ENCODE measurements at places on chromosomes 6 and 20. TPM values are rescaled to one million over a fixed set of nuclear protein-coding genes. Genes with fewer than 3 reads are reported as not detected.

GRCh38 chr6:155084431-155085123, 89.5 kb downstream of the TIAM2 start:
- DNase-seq, result no peak

- no peak for DNase-seq
Observed at GRCh38 chr20:47753576-47754387, 31.5 kb downstream of the SULF2 start.

- DNase-seq, result no peak
Observed at GRCh38 chr20:62518911-62519310, 43.1 kb upstream of the GATA5 start.

- DNase-seq, result no peak
Observed at GRCh38 chr6:2563635-2564034, 187.1 kb downstream of the MYLK4 start.

GRCh38 chr6:126880964-126881363, 237.5 kb upstream of the RSPO3 start:
- no peak for DNase-seq

DNA sequence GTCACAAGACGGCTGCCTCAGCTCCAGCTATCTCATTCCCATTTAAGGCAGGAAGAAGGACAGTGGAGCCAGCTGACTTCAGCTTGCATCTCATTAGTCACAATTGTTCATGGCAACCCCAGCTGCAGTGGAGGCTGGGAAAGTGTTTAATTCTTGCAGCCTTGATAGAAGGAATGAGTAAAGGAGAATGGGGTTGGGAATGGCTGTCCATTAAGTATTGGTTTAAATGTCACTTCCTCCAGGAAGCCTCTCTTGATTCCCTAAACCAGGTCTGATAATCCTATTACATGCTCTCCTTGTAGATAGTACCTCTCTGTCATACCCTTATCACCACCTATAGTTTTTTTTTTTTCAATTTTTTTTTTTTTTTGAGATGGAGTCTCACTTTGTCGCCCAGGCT, 166.4 kb downstream of the TFAP2C start:
- DNase-seq, result no peak

DNA sequence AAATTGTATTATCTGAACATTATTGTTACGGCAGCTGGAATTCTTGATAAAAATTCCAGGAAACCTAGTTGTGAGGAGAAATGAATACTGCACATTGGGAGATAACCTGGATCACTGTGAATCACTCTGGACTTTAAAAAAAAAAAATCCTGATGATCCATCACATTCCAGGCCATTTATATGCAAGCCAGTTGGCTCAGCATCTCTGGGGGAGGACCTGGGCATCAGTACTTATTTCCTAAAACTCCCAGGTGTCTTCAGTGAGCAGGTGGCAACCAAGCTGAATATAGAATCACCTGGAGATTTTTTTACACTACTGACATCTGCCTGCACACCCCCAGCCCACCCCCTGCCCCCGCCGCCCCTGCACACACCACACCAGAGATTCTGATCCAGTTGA, 39.1 kb upstream of the SIRT5 start:
- no peak for DNase-seq

DNA sequence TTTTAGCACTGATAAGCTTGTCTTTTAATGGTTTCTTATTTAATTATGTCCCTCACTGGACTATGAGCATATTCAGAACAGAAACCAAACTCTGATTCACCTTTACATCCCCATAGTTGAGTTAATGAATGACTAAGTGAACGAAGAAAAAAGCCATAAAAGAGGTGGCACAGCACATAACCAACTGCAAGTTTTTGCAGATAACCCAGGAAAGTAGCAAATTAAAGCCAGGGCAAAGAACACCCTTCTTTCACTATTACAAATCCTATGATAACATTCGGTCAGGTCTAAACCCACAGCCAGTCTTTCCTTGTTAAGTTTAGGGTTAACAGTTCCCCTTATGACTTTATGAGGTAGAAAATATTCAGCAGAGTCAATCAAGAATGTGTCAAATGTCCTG, 102.7 kb downstream of the RIN2 start:
- no peak for DNase-seq

- no peak for DNase-seq
Observed at GRCh38 chr6:39614393-39614950, 110.7 kb downstream of the KIF6 start.

DNA sequence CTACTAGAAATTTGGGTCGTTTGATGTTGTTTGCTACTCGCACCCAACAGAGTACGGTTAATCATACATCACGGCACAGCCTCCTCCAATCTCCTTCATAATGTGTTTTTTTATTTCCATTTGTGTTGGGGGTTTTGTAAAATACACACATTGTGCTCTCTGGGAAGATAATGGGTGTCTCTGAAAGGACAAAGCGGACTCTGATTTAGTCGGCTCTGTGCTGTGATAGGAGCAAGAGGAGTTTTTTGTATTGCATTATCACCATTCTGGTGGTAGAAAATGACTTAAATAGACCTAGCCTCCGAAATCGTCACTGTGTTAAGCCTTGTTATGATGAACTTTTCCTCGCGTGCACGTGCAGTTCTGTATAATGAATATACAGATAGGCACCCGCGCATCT, 196.3 kb downstream of the CDH4 start:
- no peak for DNase-seq

- DNase-seq, result no peak
Observed at GRCh38 chr6:170162775-170163404, 128.0 kb downstream of the DLL1 start.

- no peak for DNase-seq
Observed at GRCh38 chr20:37526839-37527637, 638 bp downstream of the BLCAP start.

DNA sequence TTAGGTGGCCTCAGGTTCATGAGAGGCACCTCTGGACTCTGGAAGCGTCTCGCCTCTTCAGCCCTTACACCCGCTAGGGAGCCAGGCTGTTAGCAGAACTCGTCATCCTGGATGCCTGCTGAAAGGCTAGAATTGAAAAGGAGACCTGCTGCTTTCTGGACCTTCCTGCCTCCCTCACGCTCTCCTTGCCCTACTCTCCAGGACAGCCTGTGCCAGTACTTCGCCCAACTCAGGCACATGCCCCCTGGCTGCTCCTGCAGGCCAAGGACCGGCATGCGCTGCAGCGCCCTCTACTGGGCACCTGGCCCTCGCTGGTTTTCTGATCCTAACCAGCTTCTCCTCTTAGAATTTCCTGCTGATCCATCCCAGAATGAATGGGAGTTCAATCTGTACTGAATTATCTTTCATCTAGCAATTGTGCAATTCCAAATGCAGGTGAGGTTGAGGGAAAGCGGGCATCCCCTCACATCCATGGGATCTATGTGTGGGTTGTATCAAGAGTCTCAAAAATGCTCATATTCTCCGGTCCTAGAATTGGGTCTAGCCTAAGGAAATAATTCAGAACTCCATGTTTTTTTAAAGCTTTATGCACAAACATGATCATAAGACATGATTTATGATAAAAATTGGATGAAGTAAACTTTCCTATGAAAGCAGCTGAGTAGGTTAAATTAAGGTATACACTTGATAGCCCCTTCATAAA, 78.0 kb downstream of the PTPN1 start:
- peak; percentile 66 for DNase-seq

GRCh38 chr20:32963176-32963575, 41.1 kb downstream of the SUN5 start:
- no peak for DNase-seq

- DNase-seq, result no peak
Observed at GRCh38 chr6:54085541-54085940, 25.7 kb upstream of the MLIP start.

DNA sequence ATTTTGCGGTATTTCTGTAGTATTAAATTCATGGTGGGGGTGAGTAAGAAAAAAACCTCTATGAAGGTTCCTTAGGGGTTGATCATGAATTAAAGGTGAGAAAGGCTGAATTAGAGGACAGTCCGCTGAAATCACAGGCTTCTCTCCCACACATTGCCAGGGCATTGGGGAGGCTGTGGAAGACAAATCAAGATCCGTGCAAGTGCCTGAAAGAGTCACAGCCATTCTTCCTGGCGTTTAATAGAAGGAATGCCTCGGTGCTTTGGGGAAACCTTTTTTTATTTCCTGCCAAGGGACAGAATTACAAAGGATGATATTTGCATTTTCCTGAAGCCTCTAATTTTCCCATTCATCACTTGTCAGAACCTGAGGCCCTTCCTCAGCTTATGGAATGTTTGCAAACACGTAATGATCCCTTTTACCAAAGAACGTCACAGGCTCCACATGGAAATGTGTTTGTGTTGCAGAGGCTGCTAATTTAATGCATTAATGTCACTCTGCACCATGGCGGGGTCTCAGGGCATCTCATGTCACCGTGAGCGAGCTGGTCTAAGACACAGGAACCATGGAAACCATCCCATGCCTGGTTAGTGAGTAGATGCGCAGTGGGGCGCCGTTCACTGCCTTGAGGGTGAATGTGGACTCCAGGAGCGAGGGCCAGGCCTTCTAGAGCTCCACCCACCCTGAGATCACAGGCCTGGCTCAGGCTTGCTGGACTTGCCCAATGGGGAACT, 185.9 kb upstream of the SULF2 start:
- no peak for DNase-seq

- DNase-seq, result no peak
Observed at GRCh38 chr6:109944448-109944847, 33.7 kb upstream of the GPR6 start.

- DNase-seq, result no peak
Observed at GRCh38 chr6:37809197-37809543, 10.4 kb upstream of the ZFAND3 start.

- DNase-seq, result no peak
Observed at GRCh38 chr6:39929039-39929732, 5.1 kb downstream of the MOCS1 start.

DNA sequence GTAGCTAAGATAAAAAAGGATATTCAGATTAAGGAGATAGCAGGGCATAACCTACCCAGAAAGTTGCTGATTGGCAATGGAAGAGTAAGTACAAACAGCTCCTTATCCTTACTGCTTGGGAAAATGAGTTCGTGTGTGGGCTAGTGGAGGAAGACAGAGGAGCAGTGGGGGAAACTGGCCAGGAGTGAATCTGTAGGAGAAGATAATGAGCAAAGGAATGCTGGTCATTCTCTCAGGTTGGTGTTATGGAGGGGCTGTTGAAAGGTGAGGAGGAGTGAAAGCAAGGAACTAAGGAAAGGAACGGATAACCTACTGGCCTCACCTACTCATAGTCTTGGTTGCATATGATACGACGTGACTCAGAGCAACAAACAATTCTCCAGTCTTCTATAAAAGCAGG, 7.3 kb upstream of the GJB7 start:
- no peak for DNase-seq

DNA sequence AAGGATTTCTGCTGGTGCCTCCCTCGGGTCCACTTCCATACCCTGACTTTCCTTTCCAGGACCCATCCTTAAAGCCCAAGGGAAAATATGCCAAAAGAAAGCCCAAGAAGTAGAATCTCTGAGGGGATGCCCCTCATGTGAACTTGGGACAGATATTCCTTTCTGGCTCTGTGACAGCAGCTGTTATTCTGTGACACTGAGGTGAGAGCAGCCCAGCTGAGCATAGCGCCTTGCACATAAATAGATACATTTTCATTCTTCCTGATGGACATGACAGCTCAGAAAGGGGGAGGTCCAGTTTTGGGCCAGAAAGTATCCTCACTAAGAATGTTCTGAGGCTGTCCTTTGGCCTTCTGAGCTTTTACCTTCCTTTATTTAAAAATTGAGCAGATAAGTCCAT, 353.2 kb downstream of the SAMD5 start:
- no peak for DNase-seq

Gene CAGE1
- not detected for total RNA-seq

Gene ZKSCAN3
- 3.7 TPM for total RNA-seq

Gene CFAP206
- 0.26 TPM for total RNA-seq

Gene LHFPL5
- total RNA-seq, result not detected

Gene PAK5
- 0.12 TPM for total RNA-seq

Gene OXT
- not detected for total RNA-seq
